Esophagus squamous epithelium (tissue), 5 donors: ENCODE measurements at places on chromosomes 5 and 9.

DNA sequence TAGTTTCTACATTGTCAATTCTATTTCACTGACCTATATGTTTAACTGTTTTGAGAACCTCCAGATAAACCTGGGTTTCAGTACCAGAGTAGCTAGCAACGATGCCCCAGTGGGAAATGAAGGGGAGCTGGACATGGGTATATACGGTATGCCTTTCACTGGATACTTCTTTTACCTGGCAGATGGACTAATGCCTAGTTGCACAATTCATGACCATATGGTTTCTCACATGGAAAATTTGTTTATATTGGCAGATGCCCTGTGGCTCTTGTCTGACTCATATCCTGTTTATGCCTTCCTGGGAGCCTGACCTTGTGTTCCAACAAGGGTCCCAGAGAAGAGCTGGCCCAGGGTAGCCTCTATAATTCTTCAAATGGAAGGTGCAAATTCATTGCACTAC, 144.1 kb downstream of the MAT2B start:
- no peak for DNase-seq

- no peak for DNase-seq
These were observed 186.7 kb downstream of the PAPPA start for GRCh38 chr9:116340270-116340669.

GRCh38 chr5:109558952-109559351, 130.8 kb upstream of the MAN2A1 start:
- DNase-seq = no peak

GRCh38 chr9:99107421-99107820, 2.5 kb downstream of the TGFBR1 start:
- DNase-seq = no peak

GRCh38 chr9:113026200-113026599, 14.2 kb upstream of the ZNF883 start:
- no peak for DNase-seq
